Head of caudate nucleus (tissue), 42 donors: ENCODE measurements at places on chromosomes 3 and 15.

- no peak for DNase-seq
Observed at GRCh38 chr3:114899186-114899931, 247.7 kb downstream of the ZBTB20 start.

DNA sequence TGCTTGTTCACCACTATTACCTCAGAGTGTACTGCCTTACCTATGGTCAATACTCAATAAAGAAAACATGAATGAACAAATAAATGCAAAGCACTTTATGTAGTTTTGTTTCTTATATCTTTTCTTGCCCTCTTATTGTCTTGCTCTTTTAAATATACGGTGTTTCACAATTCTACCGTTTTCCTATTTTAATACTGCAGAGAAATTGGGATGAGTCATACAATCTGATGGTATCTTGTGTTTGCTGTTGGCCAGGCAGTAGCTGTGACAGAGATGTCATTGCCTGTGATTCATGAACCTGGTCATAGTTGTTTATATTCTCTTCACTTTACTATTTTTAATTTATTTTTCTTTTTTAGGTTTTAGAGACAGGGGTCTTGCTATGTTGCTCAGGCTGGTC lies 48.3 kb downstream of the SERP1 start:
- no peak for DNase-seq

DNA sequence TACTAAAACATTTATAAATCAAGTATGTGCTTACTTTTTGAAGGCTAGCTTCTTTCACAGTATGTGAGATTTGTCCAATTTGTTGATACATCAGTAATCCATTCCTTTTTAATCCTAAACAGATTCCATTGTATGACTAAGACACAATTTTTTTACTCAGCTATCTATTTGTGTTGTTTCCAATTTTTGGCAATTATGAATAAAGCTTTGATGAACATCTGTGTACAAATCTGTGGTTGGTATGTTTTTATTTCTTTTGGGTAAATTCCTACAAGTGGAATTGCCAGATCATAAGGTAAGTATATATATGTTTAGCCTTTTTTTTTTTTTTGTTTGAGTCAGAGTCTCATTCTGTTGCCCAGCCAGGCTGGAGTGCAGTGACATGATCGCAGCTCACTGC lies 56.2 kb upstream of the VEPH1 start:
- no peak for DNase-seq

DNA sequence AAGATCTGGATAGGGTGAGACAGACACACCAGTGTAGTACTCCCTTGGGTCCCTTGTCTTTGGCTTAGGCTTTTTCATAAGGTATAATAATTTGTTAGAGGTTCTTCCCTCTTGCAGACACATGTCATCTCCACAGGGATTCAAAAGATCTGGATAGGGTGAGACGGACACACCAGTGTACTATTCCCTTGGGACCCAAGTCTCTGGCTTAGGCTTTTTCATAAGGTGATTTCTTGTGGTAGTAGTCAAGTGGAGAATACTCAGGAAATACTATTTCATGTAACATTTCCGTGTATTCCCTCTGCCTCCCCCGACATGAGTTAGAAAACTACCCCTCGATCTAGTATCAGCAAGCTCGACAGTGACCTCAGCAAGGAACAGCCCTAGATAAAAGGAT lies 954 bp upstream of the MAPKBP1 start:
- no peak for DNase-seq

DNA sequence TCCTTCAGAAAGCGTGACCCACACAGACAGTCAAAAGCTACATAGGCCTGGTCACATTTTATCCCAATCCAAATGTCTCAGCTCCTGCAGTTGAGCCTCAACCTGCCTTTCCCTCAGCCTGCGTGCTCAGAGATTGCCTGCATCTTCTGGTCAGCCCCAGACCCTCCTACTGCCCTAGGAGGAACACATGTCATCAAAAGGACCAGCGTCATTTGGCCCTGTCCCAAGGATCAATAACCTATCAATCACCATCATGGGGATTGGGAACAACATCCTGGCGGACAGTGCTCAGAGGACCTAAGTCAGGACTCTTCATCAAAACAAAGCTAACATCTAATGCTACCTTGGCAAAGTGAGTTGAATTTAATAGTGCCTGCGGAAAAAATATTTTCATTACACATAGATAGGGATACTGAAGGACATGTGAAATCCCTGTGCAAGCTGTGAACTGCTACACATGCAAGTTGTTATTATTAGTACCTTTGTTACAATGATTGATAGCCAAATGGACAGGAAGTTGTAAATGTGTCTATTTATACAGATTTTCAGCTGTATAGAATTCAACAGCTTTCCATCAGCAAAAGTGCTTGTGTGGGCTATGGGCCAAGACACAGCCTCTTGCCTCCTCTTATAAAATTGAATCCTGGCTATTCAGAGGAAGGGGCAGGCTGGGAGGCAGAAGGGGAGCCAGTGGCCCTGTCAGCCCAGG lies 47.7 kb downstream of the UMPS start:
- no peak for DNase-seq

- DNase-seq = no peak
Observed at GRCh38 chr3:100425316-100425715, 24.0 kb downstream of the LNP1 start.

GRCh38 chr3:53259427-53260259 lies 3.8 kb upstream of the TKT start:
- DNase-seq = no peak

DNA sequence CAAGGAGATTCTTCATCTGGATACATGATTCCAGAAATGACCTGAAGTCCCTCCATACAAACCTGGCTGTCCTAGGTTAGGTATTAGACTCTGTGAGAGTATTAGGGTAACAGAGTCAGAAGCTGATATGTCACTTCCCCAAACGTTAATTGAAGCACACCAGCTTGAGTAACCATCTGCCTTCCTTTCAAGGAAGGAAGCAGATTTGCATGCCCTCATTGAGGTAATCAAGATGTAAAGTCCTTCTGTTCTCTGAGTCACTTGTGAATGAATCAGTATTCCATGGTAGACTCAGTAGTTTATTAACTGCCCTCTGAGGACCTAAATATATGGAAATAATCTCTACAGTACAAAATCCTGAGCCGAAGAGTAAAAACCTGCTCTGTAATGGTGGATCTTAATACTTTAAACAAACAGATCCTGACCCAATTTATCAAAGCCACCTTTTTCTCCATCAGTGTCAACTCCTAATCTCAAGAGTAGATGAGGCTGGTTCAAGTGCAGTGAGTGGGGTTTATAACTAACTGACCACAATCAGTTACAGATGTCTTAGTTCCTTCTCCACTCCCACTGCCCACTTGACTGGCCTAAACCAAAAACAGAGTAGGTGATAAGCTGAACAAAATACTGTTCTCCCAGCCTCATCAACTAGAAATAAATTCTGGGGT lies 246.2 kb upstream of the CHRM5 start:
- DNase-seq = no peak
